ENCODE measurements at places on chromosomes 2 and 18. TPM values are rescaled to one million over a fixed set of nuclear protein-coding genes. Genes with fewer than 3 reads are reported as not detected.

CARF gene
- total RNA-seq = 30.9 TPM

EGR4 gene
- not detected for total RNA-seq

- no peak for DNase-seq
These were observed 218.0 kb upstream of the KCNJ3 start for GRCh38 chr2:154480521-154480920.

ZNF385B gene
- total RNA-seq = 22.9 TPM

DNAJC5G gene
- not detected for total RNA-seq

DNA sequence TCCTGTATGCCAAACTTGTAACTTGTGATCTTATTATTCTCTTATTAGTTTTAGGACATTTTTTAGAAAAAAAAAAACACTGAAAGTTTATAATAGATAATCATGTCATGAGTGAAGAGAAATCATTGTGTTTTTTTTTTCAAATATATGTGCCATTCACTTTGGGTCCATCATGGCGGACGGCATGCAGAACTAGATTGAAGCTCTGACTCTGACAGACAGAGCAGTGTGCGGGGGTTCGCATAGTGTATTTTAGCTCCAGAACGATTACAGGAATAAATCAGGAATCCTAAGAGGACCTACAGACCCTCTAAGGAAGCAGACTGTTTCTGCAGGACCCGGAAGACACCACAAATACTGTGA is 484.4 kb upstream of the REG3G start:
- DNase-seq = no peak

GRCh38 chr2:70084973-70085710 is 2.1 kb upstream of the PCBP1 start:
- no peak for DNase-seq

- no peak for DNase-seq
These were observed 52.6 kb downstream of the TACR1 start for GRCh38 chr2:75146606-75147332.

GRCh38 chr2:233195027-233195426 is 56.4 kb upstream of the ATG16L1 start:
- DNase-seq = no peak

- no peak for DNase-seq
These were observed 41.7 kb downstream of the SUMO1 start for GRCh38 chr2:202196727-202197126.

Measured in neural progenitor cell (in vitro differentiated cells).